ENCODE measurements at places on chromosomes 2 and 18.

DNA sequence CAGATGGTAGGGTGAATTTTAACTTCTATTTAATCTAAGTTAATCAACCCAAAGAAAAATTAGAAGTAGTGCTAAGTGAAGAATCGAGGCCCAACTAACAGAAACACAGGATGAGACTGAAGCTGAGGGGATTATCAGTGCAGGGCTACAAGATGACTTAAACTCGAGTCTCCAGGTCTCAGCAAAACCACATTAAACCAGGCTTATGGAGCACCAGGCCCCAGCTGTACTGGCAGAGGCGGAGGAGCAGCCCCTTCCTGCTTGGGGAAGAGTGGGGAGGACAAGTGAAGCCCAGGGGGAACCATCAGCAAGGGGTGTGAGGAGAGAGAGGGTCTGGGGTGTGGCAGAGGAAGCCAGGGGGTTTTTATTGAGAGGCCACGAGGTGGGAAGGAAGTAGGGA, 135.9 kb upstream of the EPAS1 start:
- no peak for DNase-seq

GRCh38 chr2:211175956-211176355, 619.6 kb downstream of the CPS1 start:
- no peak for DNase-seq

DNA sequence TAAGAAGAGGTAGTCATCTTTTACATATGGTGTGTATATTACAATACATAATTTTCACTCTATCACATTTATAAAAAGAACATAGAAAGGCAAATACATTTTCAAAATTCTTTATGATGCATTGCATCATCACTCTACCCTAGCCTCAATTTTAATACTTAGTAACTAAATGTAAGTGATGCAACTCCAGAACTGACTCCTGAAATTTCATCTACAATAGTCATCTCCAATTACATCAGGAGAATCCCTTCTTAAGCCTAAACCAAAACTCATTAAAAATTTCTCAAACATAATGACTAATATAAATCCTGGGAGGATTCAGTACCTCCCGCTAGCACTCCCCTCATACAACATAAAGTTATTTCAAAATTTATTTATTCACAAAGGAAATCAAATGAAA, 15.9 kb downstream of the TMX3 start:
- DNase-seq = no peak

- no peak for DNase-seq
These were observed 9.4 kb upstream of the IL1RL1 start for GRCh38 chr2:102301867-102302362.

GRCh38 chr18:56982766-56983165, 164.1 kb upstream of the BOD1L2 start:
- DNase-seq = no peak

- DNase-seq = no peak
These were observed 28.7 kb upstream of the SKOR2 start for GRCh38 chr18:47280121-47280520.

DNA sequence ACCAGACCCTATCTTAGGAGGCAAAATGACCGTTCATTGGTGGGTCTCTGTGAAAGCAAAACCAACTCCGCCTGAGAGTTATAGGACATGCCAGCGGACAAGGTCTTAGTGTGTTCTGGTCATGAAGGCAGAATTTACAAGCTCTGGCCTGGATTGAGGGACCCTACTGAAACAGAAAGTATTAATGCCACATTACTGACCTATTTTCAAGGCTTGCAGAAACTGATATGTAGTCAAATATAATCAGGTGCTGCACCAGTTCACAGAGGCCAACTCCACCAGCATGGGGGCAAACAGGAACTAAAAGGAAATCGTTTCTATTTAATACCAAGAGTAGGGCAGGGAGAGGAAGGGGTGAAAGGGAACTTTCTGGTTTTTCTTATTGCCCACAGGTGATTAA, 19.7 kb downstream of the TYMS start:
- DNase-seq = no peak

DNA sequence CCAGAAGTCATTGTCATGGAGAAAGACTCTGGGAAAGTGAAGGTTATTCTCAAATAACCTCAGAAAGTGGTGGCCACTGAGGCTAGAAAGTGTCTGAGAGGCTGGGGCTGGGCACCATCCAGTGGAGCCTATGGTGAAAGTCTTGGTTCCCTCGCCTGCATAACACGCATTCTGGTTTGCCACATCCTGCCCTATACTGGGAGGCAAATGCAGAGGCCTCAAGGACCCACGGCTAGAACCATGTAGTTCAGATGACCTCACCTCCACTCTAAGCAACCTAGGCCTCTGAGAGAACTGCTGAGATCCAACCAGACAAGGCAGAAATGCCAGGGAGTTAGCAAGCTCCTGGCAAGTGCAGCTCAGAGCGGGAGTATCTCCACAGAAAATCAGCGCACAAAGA, 5.1 kb downstream of the ITGB6 start:
- no peak for DNase-seq

DNA sequence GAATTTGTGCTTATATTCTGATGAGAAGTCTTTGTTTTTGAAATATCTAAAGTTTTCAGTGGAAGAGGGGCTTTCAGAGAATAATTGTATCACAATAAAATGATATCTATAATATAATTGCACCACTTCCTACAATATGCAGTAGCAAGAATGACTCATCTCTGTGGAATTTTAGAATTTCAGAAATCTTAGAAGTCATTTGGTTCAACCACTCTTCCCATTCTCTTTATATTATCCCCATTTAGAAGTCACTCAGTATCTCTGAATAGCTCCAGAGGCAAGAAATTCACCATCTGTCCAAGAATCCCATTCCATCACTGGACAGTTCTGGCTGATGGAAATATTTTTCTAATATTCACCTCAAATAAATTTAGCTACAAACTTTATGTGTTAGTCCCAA, 59.3 kb upstream of the CCDC68 start:
- no peak for DNase-seq

GRCh38 chr2:189865826-189866225, 81.6 kb downstream of the PMS1 start:
- DNase-seq = no peak

DNA sequence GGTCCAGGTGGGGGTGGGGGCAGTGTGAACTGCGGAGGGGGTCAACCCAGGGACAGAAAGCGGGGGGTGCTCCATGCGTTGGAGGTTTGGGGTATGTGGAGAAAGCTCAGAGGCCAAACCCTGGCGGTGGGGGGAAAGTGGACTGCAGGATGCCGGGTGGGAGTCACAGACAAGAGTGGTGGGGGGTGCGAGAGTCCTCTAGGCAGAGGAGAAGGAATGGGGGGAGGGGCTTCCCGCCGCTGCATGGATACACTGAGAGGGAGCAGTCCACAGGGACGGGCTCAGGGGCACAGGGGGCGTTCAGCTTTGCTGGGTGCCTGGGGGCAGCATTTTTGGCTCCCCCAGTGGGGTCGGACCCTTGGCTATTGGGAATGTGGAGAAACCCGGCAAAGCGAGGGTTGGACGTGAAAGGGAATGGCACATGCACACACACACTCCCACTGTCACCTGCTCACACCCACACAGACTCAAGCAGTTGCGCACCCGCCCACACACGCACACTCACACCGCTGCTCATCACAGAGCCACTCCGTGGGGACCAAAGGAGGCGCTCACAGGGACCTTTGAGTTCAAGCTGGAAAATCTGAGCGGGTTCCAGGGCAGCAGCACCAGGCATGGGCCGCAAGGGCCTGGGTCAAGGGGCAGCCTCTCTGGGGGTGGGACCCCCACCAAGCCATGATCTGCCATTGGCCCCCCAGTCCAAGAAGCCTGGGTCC, 7.7 kb downstream of the GBX2 start:
- DNase-seq = no peak

DNA sequence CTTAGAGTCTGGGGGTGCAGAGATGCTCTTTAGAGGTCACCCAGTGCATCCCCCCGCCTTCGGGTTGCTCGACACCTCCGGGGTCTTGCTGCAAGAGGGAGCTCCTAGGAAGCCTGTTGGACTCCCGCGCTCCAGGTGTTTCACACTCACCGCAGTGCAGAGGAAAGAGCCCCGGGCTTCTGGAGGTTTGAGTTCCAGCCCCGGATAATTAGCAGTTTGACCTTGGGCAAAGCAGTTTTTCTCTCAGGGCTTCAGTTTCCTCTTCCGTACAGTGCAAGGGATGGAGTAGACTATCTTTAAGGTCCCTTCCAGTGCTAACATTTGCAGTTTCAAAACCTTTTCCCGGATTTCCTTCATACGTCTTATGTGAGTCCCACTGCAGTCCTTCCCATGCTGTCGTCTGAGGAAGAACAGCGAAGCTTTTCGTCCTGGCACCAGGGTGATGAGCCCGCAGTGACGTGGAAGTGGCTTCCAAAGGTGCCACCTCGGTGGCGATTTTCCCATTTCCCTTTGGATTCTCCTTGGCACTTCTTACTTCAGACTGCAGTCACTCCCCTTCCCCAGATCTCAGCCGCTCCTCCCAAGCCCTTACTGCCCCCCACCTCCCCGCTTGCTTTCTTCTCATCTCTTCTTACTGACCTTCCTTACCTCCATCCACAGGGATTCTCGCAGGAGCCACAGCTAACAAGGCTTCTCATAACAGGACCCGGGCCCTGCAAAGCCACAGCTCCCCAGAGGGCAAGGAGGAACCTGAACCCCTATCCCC, 585 bp downstream of the PNKD start:
- no peak for DNase-seq

DNA sequence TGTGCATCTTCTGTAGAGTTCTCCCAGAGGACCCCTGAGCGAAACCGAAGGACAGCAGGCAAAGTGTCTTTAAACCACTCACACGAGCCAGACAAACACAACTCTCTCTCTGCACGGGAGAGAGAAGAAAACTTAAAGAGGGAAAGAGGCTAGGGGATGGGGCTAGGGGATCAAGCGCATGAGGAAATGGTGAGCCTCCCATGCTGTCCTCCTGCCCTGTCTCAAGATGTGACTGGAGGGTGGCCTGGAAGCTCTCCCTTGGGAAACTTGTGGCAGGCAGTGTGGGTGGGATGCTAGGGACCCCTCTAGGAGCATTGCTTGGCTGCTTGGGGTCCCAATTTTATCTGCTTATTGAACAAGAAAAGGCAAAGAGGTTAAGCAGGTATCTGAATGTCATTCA, 44.5 kb downstream of the CYP26B1 start:
- no peak for DNase-seq

GRCh38 chr2:8860239-8860638, 22.8 kb upstream of the KIDINS220 start:
- no peak for DNase-seq

DNA sequence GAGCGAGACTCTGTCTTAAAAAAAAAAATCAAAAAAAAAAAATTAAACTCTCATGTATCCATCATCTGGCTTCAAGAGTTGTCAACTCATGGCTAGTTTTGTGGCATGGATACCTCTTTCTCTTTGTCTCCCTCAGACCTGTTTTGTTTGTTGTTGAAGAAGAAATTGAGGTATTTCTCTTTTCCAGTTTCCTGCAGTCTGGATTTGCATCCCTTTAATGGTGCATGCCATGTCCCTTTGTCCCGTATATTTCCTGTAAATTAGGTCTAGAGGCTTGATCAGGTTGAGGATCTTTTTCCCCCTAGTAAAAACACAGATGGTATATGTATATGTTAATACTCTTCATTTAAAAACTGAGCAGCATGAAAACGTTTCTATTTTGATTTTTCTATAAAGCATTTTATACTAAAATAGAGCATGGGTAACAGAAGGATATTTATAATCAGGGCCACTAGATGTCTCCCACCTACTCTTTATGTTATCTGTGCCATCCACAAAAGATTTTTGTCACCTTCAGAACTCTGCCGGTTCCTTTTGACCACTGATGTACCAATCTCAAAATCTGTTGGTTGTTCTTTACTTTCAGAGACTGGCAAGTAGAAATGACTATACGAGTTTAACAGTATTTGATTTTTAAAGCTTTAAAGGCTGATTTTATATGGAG, 80.1 kb downstream of the GALNT1 start:
- DNase-seq = no peak

- no peak for DNase-seq
These were observed 476.6 kb downstream of the CNTNAP5 start for GRCh38 chr2:124501575-124502152.

Data from GM12891 (cell line).